ENCODE measurements at places on chromosomes 7 and 10. TPM values are rescaled to one million over a fixed set of nuclear protein-coding genes. Genes with fewer than 3 reads are reported as not detected.

DNA sequence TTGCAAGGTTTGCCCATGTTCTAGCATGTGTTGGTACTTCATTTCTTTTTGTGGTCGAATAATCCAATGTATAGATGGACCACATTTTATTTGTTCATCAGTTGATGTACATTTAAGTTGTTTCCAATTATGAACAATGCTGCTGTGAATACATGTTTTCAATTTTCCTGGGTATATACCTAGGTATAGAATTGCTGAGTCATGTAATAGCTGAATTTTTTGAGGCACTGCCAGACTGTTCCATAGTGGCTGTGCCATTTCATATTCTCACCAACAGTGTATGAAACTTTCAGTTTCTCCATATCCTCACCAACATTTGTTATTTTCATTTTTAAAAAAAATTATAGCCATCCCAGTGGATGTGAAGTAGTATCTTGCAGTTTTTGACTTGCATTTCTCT is 90.5 kb downstream of the EZH2 start:
- DNase-seq: no peak

DNA sequence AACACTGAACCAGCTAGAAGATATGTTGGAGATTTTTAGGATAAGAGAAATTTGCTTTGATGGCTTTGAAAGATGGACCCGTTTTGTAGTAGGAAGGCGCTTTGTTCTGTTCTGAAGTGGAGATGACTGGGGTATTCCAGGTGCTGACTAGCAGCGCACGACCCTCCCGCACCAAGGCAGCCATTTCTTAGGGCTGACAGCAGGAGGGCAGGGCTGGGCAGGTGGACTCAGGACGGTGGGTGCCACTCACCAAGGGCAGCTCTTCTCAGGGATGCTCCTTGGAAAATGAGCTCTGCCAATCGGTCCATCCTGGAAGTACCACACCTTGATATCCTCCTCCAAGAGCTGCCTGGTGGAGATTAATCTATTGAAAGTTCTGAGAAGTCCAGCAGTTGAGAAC is 463.6 kb upstream of the FOXK1 start:
- no peak for DNase-seq

The WDR86 gene
- total RNA-seq: 2.8 TPM

The CCL24 gene
- total RNA-seq: 1.1 TPM

- no peak for DNase-seq
Measured at GRCh38 chr7:77674878-77675277, 21.4 kb upstream of the RSBN1L start.

- DNase-seq: no peak
Measured at GRCh38 chr7:125675640-125676039, 746.0 kb upstream of the POT1 start.

GRCh38 chr10:28095791-28096378 is 97.0 kb upstream of the ODAD2 start:
- DNase-seq: no peak

GRCh38 chr10:115985786-115986185 is 287.2 kb downstream of the GFRA1 start:
- DNase-seq: no peak

The SPACDR gene
- 2.0 TPM for total RNA-seq

GRCh38 chr7:57308631-57309408 is 141.2 kb upstream of the ZNF716 start:
- no peak for DNase-seq

GRCh38 chr7:117399820-117400422 is 27.4 kb downstream of the ASZ1 start:
- DNase-seq: no peak

The NEUROD6 gene
- total RNA-seq: not detected

GRCh38 chr10:86520871-86521677 is 518 bp downstream of the WAPL start:
- peak; percentile 80 for DNase-seq

DNA sequence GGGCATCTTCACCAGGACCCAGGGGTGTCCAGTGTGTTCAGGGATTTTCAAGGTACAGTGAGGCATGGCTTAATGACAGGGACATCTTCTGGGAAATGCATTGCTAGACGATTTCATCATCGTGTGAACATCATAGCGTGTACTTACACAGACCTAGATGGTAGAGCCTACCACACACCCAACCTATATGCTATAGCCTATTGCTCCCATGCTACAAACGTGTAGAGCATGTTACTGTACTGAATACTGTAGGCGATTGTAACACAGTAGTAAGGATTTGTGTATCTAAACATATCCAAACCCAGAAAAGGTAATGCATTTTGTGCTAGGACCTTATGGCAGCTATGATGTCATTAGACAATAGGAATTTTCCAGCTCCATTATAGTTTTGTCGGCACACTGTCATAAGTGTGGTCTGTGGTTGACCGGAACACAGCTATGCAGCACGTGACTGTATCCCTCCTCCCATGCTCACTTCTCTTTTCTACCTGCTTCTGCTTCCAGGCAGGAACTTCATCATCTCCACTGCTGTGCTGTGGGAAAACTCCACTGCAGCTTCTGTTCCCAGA is 416.2 kb upstream of the NFE2L3 start:
- no peak for DNase-seq

The INTS1 gene
- 56.4 TPM for total RNA-seq

GRCh38 chr7:49631071-49631815 is 142.2 kb upstream of the VWC2 start:
- no peak for DNase-seq

DNA sequence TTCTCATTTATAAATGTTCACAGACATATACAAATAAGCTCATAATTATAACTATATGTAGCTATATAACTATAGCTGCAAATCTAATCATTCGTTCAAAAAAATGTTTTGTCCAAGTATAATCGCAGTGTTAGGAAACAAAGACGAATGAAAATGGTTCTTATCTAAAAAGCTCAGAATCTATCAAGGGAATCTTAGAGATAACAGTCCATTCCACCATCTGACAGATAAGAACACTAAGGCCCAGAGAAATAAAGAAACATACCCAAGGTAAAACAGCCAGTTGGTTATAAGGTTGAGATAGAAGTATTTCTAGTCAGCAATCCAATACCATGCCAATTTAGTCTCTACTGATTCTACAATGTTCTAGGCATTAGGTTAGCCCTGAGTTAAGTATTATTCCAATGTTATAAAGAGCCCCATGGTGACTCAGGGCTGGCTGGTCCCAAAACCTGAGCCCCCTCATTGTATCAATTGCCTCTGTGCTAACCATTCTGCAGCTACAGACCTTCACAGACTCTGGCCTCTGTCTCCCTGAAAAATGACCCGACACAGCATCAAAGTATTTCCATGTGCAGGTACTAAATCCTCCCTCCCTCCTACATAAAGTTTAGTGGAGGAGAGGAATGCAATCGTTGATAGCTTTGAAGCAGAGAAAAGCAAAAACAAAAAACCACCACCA is 30.0 kb downstream of the CHCHD3 start:
- DNase-seq: no peak

The ADGRA1 gene
- not detected for total RNA-seq

The TRIL gene
- total RNA-seq: 7.0 TPM

- no peak for DNase-seq
Measured at GRCh38 chr7:137953043-137953664, 48.7 kb downstream of the CREB3L2 start.

The IMPDH1 gene
- 60.1 TPM for total RNA-seq

GRCh38 chr7:87624628-87625027 is 3.6 kb upstream of the RUNDC3B start:
- DNase-seq: no peak

- DNase-seq: no peak
Measured at GRCh38 chr7:77326131-77326530, 90.0 kb downstream of the GSAP start.

The POM121C gene
- total RNA-seq: 40.3 TPM

The CCDC172 gene
- total RNA-seq: not detected

- no peak for DNase-seq
Measured at GRCh38 chr7:25054819-25055519, 70.1 kb downstream of the CYCS start.

GRCh38 chr10:58266826-58267712 is 625 bp downstream of the IPMK start:
- peak; percentile 82 for DNase-seq

The KCNH2 gene
- 2.4 TPM for total RNA-seq

The CTNNA3 gene
- total RNA-seq: 8.8 TPM

DNA sequence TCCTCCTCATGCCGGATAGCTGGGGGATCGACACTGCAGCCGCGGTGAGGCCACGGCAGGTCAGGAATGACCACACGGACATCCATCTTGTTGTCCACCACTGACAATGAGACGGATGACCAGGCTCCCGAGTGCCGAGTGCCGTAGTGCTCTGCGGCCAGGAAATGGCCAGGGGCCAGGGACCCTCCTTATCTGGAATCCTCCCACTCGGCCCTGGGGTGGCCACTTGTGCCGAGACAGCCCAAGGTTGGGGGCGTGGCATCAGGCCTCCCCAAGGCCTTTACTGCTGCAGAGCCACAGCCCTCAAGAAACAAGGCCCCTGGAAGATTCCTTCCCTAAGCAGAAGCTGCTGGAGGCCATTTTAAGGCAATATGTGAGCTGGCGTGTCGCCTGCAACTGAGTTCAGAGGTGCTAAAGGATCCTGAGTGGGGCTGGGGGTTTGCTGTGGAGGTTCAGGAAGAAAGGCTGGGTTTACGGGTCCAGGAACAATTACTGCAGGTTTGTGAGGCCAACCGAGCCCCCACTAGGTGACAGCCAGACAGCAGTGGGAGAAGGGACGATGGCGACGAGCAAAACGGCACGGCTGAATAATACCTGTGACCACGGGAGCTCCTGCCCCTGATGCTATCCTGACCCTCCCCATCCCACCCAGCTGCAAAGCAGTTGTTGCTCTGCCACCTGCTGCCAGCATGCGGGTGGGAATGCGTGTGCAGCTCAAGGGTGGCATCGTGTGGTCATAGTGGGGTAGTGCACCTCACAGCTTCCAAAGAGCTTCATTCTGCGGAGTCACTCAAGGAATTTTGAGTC is 31.6 kb upstream of the LEP start:
- peak; percentile 72 for DNase-seq

GRCh38 chr10:59135275-59135674 is 41.2 kb upstream of the PHYHIPL start:
- DNase-seq: no peak

DNA sequence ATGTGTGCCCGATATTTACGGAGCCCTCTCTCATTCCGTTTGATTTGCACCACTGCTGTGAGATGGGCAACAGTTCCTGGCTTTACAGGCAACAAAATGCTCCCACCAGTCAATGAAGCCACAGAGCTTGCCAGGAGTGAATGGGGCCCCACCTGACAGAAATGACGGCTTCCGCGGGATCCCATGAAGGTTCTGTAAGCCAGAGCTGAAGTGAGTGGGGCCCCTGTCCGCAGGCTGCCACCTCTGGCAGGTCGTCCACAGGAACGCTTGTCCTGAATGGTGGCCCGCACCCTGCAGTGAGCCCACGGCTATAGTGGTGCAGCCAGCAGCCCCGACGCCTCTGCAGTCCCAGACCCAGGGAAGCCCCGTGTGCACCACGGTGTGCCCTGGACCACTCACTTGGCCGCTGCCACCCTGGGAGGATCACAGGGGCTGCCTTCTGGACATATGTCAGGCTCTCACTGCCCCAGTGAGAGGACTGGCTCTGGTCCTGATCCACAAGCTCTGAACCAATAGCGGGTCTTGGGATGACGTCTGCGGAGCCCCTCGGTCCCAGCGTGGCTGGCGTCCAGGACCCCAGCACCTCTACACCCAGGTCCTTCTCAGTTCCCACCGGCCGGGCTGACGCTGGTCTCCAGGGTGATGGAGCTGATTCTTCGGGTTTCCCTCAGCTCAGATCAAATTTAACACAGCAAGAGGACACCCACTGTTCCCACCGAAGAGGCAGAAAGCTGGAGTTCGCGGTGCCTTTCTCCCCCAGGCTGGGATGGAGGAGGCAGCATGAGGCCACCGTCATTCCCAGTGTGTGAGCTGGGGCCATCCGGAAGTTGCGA is 511.9 kb downstream of the DNAJB6 start:
- peak; percentile 56 for DNase-seq

- no peak for DNase-seq
Measured at GRCh38 chr10:49186613-49187012, 1.6 kb downstream of the TMEM273 start.

The SPDYE11 gene
- total RNA-seq: not detected

The MEOX2 gene
- total RNA-seq: 35.9 TPM

DNA sequence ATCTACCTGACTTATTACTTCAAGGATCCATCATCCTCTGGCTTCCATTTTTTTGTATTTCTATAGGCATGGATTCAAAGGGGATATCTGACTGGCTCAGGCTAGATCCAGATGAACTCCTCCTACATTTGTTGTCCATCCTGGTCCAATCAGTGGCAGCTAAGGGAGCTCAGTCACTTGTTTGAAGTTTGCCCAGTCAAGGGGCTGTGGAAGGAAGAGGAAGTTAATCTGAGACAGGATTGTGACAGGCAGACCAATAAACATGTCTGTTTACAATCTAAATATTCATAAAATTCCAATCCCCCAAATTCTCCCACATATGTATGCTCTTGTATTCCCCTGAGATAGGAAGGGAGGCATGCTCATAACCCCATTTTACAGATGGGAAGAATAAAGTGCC is 48.7 kb downstream of the CAV1 start:
- DNase-seq: no peak

- DNase-seq: no peak
Measured at GRCh38 chr7:27161214-27161720, 4.1 kb downstream of the HOXA9 start.

The PRSS37 gene
- total RNA-seq: not detected

DNA sequence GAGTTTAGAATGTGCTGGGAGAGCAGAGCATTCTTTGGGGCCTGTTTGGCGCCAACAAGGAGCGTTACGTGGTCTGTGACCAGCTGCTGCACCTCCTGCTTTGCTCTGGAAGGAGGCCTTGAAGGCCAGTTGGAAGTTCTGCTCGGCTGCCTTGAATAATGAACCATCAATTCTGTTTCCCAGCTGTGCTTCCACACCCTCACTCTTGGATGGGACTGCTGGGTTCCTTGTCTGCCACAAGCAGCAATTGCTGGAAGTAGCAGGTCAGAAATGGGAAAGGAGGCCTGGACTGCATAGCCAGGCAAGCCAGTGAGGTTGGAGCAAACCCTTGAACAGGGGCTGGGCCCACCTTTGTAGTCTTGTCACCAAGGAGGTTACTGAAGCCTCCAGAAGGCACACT is 86.6 kb upstream of the INSYN2A start:
- DNase-seq: no peak

The MBL2 gene
- not detected for total RNA-seq

DNA sequence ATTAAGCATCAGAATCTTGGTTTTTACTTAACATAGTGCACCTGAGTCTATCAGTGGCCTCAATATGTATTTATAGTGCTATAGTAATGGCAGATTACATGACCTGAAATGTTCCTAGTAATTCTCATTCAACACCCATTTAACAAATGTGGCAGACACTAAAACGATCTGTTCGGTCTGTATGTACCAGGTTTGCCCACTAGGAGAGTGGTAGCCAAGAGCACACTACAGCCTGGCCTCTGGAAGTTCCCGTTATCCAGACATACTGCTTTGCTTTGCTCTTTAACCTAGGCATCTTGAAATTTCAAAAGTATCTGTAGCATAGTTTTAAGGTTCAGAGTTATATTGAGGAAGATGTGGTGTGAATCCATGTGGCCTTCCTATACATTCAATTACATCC is 395.7 kb upstream of the NRG3 start:
- DNase-seq: no peak
